ENCODE measurements at places on chromosomes 16 and 17. TPM values are rescaled to one million over a fixed set of nuclear protein-coding genes. Genes with fewer than 3 reads are reported as not detected.

The KCNH6 gene
- not detected for total RNA-seq

GRCh38 chr16:66635406-66635805 lies 30.9 kb downstream of the CMTM3 start:
- no peak for DNase-seq

GRCh38 chr16:87015021-87015420 lies 302.2 kb downstream of the C16orf95 start:
- DNase-seq: no peak

The CCL14 gene
- total RNA-seq: 2.7 TPM

GRCh38 chr17:27746881-27747280 lies 53.4 kb downstream of the NOS2 start:
- DNase-seq: no peak

The SLC7A5 gene
- total RNA-seq: 151 TPM

The KAT2A gene
- total RNA-seq: 27.8 TPM

GRCh38 chr17:51251010-51251409 lies 8.8 kb downstream of the MBTD1 start:
- no peak for DNase-seq

DNA sequence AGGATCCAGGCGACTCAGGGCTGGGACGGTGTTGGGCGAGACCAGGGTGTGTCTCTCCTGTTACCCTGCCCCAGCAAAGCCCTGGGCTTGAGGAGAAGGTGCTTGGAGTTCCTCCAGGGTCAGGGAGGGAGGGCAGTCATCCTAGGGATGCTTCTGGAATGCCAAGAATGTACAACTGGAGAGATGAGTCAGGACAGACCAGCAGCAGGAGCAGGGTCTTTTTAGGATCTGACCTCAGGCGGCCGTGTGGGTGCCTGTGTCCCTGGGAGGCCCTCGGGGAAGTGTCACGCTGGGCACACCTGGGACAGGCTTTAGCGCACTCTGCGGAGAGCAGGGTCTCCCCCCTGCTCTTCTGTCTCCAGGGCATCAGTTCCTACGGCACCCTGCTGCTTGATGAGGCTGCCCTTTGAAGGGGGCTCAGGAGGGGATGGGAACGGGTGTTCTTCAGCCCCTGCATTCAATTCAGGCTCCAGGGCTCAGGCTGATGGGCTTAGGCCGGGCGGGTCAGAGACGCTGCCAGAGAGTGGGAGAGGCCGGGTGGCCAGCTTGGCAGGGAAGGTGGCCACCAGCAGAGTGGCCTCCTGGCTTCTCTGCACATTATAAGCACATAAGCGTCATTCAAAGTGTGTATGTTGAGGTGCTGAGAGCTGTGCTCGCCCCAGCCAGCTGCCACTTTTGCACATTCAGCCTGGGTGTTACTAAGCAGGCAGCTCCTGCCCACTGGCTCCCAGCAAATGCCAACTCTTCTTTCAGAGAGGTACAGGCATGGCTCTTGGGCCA lies 8.4 kb upstream of the MTSS2 start:
- no peak for DNase-seq

- DNase-seq: no peak
Measured at GRCh38 chr16:83568345-83568744, 239.4 kb upstream of the HSBP1 start.

The SLC5A10 gene
- total RNA-seq: not detected

DNA sequence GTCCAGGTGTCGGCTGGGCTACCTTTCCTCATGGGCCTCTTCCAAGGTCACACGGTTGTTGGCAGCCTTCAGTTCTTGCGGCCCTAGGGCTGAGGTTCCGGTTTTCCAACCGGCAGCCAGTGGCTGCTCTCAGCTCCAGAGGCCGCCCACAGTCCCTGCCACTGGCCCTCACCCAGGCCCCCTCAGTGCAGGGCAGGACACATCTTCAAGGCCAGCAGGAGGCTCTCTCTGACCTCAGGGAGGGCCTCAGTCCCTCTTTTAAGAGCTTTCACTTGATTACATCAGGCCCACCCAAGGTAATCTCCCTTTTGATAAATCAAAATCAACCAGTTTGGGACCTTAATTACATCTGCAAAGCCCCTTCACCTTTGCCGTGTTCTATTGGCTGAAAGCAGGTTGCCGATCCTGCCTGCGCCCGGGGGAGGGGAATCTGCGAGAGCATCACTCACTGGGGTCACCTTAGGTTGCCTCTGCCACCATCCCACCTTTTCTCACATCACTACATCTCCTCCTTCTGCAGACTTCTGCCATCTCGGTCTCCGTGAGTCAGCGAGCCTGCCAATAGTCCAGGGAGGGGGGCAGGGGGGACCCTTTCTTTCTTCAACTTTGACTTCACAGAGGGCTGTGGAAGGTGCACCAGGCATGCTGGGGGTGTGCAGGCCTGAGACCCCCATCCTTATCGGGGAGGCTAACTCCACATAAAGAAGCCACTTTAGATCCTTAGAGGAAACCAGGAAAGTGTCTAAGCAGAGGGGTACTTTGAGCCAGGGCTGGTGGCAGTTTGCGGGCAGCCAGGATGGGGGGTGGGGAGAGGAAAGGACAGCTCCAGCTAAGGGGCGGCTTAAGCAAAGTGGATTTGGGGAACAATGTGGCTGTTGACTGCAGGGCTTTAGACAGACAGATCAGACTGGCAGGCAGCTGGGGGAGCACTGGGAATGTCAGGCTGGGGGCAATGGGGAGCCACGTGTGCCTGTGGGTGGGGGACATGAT lies 28.8 kb upstream of the NXPH3 start:
- DNase-seq: no peak

The PLA2G10 gene
- not detected for total RNA-seq

- DNase-seq: no peak
Measured at GRCh38 chr16:49969091-49970030, 55.7 kb upstream of the CNEP1R1 start.

DNA sequence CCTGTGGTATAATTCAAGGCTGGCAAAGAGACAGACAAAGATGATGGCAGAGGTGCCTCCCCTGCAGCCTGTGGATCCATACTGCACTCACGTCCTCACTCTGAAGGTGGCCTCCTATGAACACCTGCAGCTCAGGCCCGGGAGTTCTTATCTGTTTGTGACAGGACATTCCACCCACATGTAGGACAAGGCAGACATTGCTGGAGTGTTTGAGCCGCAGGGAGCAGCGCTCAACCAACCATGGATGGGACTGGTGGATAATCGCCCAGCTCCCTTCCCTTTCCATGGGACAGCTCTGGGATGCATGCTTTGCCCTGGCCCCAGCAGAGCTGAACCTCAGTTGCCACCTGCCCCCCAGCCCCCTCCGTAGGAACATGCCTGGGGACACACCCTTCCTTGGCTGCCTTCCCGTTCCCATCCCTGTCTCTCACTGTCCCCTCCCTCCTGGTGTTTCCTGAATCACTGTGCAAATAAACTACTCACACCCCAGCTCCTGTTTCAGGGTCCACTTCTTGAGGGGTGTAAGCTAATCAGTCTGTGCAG lies 22.2 kb downstream of the ITPRIPL2 start:
- DNase-seq: no peak

- no peak for DNase-seq
Measured at GRCh38 chr17:76709077-76709950, 1.5 kb downstream of the MXRA7 start.

DNA sequence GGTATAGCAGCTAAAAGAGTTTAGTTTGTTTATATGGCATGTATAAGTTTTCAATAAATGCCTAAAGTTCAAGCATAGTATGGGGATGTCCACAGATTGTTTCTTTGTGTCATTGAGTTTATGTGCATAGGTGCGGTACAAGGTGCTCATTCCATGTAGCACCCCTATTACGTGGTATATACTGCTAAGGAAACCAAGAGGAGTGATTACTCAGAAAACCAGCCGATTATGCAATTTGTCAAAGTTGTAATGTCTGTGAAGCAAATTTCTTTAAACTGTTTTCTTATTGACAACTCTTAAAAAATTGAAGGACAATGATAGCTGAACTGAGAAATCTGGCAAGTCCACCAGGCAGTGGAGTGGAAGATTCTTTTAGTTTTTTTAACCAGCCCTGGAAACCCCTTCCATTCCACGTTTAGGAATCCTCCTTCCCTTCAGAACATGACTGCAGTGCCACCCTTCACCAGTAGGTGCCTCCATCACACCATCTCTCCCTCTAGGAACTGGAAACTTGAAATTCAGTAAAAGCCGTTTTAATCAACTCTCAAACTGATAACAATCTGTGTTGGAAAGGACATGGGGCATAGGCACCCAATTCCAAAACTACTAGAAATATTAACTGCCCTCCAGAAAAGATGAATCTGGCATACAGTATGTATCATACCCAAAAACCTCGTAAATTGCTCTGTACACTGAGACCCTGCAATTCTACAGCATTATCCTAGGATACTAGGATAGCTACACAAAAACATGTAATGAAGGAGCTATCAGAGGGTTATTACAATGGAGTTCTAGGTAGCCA lies 43.5 kb downstream of the REXO5 start:
- no peak for DNase-seq

The QPRT gene
- 3.6 TPM for total RNA-seq

- DNase-seq: no peak
Measured at GRCh38 chr17:8210761-8211458, 535 bp upstream of the AURKB start.

GRCh38 chr16:16867973-16868372 lies 489.0 kb downstream of the NPIPA7 start:
- DNase-seq: no peak

DNA sequence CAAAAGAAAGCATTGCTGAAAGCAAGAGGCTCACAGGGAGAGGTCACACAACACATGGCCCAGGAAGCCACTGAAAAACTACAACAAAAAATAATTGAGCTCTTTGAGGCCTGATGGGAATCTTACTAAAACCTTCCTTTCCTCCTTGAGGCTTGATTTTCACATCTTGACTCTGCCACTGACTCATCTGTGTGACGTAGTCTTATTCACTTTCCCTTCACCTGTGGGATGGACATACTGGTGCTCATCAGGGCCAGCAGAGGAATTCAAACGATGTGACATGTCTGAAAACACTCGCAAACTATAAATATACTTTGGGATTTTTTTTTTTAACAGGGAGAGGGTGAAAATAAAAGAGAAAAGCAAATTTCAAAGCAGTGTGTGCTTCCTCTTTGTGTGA lies 78.3 kb upstream of the ASIC2 start:
- DNase-seq: no peak

The SAMD14 gene
- not detected for total RNA-seq

The TEKT5 gene
- not detected for total RNA-seq

DNA sequence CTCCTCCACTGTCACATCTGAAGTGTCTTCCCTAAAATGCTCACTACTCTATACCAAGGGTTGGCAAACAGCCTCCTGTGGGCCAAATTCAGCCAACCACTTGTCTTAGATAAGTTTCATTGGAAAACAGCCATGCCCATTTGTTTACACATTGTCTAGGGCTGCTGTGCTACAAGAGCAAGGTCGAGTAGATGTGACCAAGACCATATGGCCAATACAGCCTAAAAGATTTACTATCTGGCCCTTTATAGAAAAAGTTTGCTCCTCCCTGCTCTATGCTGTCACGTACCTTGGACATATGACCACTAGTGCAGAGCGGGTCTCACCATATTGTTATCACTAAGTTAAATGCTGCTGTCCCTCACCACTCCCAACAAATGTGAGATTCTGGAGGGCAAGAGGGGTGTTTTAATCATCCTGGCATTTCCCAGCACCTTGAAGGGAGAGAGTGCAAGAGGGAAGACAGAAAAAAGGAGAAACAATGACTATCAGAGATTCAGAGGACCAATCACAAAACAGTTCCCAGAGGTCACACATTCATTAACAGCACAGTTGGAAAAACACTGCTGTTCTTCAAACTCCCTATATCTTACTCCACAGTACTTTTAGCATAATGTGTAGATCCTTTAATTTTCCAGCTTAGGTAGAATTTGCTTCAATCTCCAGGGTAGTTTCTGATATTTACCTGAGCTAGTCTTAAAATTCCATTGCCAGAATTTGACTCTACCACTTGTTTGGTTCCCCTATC lies 13.2 kb downstream of the LSM12 start:
- DNase-seq: no peak

The PDE6G gene
- not detected for total RNA-seq

The VWA3A gene
- not detected for total RNA-seq

The SLC47A2 gene
- total RNA-seq: 0.56 TPM

GRCh38 chr17:35449371-35449931 lies 885 bp upstream of the SLFN13 start:
- no peak for DNase-seq

GRCh38 chr17:13888056-13888609 lies 181.2 kb upstream of the COX10 start:
- DNase-seq: no peak

The SCGB1C2 gene
- total RNA-seq: not detected

- DNase-seq: no peak
Measured at GRCh38 chr17:75240394-75241142, 20.8 kb downstream of the GGA3 start.

GRCh38 chr16:67548265-67549126 lies 13.8 kb upstream of the CTCF start:
- no peak for DNase-seq

The ADORA2B gene
- 32.7 TPM for total RNA-seq

DNA sequence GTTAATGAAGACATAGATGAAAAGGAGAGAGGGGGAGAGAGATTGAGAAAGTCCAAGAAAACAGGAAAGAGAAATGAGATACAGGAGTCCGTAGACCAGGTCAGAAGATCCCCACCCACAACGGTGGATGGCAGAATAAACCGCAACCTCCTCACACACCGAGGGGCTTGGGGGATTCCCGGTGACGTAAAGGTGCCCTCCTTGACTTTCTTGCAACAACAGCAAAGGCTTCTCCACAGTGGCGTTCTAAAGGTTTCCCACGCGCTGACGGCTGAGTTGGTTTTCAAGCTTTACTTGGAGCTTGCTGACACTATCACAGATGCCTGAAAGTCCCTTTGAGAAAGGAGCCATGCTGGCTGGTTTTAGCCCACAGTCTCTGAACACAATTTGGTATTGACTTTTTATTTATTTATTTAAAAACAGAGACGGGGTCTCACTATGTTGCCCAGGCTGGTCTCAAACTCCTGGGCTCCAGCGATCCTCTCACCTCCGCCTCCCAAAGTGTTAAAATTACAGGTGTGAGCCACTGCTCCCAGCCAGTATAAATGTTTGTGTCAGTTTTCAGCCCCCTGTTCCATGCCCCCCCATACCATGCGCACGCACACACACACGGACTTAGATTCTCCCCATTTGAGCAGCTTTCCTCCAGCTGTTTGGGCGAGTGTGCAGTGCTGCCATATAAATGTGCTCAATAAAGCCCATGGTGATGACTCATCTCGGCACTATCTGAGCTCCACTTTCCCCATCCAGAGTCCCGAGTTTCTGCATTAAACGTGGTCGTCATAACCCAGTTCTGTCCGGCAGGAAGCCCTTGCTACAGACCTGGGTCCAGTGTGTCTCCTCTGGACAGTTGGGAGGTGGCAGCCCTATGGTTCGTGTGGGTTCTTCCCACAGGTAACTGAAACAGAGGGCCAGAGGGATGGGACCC lies 33.0 kb upstream of the SEC14L1 start:
- DNase-seq: no peak
